ENCODE measurements at places on chromosomes 4 and X. TPM values are rescaled to one million over a fixed set of nuclear protein-coding genes. Genes with fewer than 3 reads are reported as not detected.

SASH3 gene
- 13.6 TPM for total RNA-seq

SSX3 gene
- not detected for total RNA-seq

UGT2B17 gene
- total RNA-seq = 4.9 TPM

PTTG2 gene
- 1.1 TPM for total RNA-seq

DKK2 gene
- total RNA-seq = 1.2 TPM

HSFX2 gene
- 0.83 TPM for total RNA-seq

OPRPN gene
- not detected for total RNA-seq

IGSF1 gene
- total RNA-seq = 1.7 TPM

VGLL1 gene
- 0.78 TPM for total RNA-seq

OR13H1 gene
- not detected for total RNA-seq

ITM2A gene
- total RNA-seq = 28.1 TPM

CASP6 gene
- 33.7 TPM for total RNA-seq

MBNL3 gene
- 49.3 TPM for total RNA-seq

OTC gene
- total RNA-seq = 4.1 TPM

RHOXF1 gene
- total RNA-seq = 0.29 TPM

SRPX gene
- 59.5 TPM for total RNA-seq

CRLF2 gene
- total RNA-seq = 2.3 TPM

DRD5 gene
- total RNA-seq = not detected

OTUD6A gene
- total RNA-seq = not detected

CXorf65 gene
- total RNA-seq = not detected

NUP62CL gene
- total RNA-seq = 3.2 TPM

SSX2 gene
- total RNA-seq = not detected

SPATA4 gene
- total RNA-seq = 0.29 TPM

SATL1 gene
- total RNA-seq = 0.06 TPM

F8A3 gene
- total RNA-seq = 11.1 TPM

Data from mucosa of gallbladder (tissue), 1 donor.